ENCODE measurements at places on chromosomes 4 and X.

DNA sequence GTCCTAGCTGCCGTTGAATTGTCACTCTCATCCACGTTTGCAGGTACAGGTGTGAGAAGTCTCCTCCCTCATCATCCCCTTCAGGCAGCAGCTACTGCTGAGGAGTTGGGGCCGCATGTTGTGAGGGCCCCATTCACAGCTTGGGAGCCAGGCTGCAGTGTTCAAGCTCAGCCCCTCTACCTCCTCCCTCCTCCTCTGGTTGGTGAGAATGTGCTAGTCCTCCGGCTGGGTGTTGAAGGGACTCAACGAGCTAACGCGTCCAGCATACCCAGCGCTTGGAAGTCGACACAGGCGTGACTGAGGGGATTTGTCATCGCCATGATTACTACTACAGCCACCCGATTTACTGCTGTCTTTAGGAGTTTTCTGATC is 82.0 kb upstream of the PSAPL1 start:
- no peak for DNase-seq

GRCh38 chr4:152997771-152998487 is 61.8 kb downstream of the FHDC1 start:
- DNase-seq: no peak

GRCh38 chr4:100285121-100285520 is 94.9 kb upstream of the DDIT4L start:
- DNase-seq: no peak

- DNase-seq: no peak
Observed at GRCh38 chrX:41707218-41707617, 16.8 kb upstream of the GPR82 start.

- DNase-seq: no peak
Observed at GRCh38 chrX:75229774-75230173, 44.1 kb upstream of the UPRT start.
